ENCODE measurements at places on chromosomes 3 and 15.

DNA sequence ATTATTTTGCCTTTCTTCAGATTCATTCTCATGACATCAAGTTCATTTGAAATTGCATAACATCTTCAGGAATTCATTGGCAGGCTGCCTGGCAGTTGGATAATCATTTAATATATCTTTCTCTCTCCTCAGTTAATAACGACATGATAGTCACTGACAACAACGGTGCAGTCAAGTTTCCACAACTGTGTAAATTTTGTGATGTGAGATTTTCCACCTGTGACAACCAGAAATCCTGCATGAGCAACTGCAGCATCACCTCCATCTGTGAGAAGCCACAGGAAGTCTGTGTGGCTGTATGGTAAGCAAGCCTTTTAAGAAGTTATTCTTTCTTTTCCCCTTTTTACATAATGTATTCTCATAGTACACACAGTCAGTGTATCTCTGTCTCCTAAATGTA lies 38.2 kb downstream of the TGFBR2 start:
- no peak for DNase-seq

DNA sequence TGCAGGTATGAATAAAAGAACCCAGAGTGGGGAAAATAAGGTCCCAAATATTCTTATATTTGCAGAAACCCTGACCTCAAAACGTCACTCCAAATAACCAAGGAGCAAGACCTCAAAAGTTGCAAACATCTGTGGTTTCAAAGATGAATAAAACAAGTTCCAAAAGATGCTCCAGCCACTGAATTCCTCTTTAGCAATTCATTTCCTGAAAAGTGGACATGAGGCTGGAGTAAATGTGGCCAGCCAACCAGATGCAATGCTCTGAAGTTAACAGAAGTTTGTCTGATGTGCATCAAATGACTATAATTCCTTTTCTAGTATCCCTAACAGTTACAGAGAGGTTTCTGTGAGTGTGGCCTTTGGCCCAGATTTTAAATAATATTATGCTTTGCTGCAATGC lies 71.2 kb upstream of the WNT5A start:
- DNase-seq, result no peak

DNA sequence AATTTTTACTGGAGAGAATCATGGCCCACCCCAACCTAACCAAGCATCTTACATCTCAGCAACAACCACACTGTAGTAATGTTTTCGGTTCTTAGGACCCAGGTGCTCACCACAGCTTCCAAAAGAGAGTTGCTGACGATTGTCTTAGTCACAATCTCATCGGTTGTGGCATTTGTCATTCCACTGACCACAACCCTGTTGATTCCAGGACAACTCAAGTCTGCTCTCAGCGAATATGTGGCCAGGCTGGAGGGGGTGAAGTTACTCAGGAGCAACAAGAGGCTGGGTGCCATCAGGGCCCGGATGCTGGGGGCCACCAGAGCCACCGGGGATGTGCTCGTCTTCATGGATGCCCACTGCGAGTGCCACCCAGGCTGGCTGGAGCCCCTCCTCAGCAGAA lies 25.9 kb downstream of the GALNT15 start:
- no peak for DNase-seq

DNA sequence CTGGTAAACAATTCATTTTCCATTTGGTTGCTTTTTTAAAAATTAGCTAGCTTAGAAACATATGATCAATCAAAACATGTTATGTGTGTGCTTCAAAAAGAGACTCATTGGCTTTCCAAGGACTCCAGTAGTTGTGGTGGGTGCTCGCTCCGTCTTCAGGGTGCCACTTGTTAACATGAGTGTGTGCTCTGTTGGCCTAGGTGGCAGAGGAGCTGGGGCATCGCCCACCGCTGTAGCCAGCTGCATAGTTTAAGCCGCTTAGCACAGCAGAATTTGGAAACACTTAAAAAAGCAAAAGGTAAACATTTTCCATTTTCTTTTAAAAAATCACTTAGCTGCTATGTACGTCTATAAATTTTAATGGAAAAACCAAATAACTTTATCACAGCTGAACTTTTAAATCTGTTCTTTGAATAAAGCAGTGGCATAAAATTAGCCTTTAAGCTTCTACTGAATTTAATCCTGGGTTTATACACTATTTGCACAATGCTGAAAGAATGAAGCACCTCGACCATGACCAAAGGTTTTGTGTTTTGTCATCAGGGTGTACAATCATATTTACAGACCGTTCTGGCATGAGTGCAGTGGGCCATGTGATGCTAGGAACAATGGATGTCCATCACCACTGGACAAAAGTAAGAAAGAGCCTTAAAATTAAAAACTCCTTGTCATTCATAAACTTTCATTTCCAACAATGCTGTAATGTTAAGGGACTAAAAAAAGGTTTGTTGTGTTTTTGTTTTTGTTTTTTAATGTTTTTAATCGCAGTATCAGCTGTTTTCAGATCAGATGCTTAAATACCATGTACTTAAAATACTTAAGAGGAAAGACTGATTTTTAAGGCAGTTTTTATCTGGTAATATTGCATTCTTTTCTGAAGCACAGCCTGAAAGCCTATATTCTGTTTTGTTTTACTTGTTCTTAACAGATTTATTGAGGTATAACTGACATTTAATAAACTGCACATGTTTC lies 57.9 kb downstream of the TCAIM start:
- no peak for DNase-seq

DNA sequence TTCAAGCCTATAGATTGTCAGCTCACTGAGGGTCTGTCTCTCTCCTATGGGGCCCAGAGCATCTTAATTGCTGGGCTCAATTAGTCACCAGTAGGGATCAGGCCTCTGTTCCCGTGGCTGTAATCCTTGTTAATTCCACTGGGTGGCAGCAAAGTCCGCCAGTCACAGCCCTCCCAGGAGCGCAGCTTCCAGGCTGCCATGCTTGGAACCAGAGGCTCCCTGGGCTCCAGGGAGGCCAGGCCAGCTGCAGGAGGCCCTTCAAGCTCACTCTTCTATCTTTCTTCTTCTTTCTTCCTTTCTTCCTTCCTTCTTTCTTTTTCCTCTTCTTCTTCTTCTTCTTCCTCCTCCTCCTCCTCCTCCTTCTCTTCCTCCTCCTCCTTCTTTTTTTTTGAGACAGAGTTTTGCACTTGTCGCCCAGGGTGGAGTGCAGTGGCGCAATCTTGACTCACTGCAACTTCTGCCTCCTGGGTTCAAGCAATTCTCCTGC lies 14.4 kb downstream of the RNU5B-1 start:
- peak; percentile 33 for DNase-seq

- DNase-seq, result peak; percentile 20
These were observed 25.2 kb downstream of the GOLGA6D start for GRCh38 chr15:75307778-75308390.

- no peak for DNase-seq
These were observed 299.5 kb downstream of the GAP43 start for GRCh38 chr3:115922681-115923347.

DNA sequence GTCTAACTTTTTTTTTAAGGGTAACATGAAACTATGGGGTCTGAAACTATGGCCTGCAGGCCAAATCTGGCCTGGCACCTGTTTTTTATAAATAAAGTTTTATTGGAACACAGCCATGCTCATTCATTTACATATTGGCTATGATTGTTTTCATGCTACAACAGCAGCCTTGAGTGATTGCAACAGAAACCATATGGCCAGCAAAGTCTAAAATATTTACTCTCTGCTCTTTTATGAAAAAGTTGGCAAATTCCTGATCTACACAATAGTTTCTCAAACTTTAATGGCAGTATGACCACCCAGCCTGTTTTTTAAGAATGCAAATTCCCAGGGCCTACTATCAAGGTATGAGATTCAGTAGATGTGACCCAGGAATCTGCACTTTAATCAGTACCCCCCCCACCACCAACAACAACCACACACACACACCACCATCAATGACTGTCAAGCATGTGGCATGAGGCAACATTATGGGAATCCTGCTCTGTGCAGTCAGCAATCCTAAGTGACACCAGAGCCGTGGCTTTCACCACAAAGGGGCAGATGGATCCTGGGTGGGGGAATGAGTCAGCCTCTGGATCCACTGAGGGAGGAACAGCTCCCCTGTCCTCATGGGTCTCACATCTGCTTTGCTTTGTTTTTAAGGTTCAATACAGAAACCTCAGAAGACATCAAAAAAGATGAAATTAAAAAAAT lies 142.8 kb downstream of the NTRK3 start:
- no peak for DNase-seq

- DNase-seq, result no peak
These were observed 8.1 kb downstream of the SPATA12 start for GRCh38 chr3:57068437-57069089.

DNA sequence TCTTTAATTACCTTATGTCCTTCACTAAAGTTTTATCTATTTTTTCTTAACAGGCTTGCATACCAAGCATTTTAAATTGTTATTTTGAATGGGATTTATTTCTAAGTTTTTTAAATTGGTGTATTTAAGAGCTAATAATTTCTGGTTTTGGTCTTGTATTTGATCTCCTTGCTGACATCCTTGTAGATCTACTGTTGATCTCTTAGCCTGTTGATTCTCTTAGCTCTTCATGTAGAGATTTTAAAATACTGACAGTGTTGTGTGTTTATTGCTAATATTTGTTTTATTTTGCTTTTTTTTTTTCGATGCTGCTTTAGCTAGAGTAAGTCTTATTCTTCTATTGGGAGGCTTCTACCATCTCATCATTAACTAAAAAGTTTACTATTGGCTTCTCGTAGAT lies 65.5 kb downstream of the PLCL2 start:
- no peak for DNase-seq

- DNase-seq, result no peak
These were observed 3.5 kb downstream of the TBC1D5 start for GRCh38 chr3:17738921-17739320.

- no peak for DNase-seq
These were observed 37.9 kb downstream of the CLK3 start for GRCh38 chr15:74653426-74654102.

- no peak for DNase-seq
These were observed 45.4 kb downstream of the GRK7 start for GRCh38 chr3:141808586-141808985.

DNA sequence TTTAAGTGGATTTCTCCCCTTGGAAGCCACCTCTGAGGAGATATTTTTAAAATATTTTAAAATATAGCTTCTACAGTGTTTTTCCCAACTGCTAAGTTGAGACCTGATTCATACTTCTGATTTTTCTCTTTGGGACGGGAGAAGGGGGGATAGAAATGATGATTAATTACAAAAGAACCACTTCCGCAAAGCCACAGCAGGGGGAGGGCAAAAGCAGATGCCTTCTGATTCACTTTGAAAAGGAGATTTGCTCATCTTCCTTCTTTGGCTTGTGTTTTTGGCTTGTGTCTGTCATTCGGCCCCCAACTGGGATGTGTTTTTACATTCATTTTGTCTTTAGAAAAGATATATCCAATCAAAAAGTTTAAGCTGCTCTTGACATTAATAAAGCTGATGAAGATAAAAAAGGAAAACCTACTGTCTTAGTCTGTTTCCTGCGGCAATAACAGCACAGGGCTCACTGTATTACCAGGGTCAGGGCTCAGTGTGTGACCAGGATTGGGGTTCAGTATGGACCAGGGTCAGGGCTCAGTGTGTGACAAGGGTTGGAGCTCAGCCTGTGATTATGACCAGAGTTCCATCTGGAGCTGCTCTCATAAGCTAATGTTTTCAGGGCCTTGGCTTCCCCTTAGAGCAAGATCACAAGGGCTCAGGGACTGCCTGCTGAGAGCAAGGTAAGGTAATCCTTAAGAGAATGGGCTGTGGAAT lies 223.2 kb downstream of the MTHFS start:
- DNase-seq, result no peak

- no peak for DNase-seq
These were observed 146.2 kb upstream of the PTPRG start for GRCh38 chr3:61415201-61415600.

DNA sequence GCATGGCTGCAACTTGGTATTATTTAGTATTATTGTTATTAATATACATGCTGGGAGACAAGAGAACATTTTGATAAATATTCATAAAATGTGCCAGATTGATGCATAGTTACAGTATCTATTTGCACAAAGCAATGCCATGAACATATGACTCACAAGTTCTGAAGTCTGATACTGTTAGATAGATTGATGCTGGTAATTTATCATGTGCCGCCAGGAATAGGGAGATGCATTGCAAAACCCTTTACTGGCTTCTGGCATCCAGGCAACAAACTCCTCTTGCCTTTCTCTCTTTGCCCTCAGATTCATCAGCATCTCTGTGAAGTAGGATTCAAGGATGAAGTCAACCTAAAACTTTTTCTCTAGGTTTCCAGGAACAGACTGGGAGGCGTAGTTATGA lies 41.0 kb upstream of the SLC25A26 start:
- no peak for DNase-seq

GRCh38 chr3:50154476-50154839 lies 666 bp upstream of the SEMA3F start:
- DNase-seq, result no peak

GRCh38 chr15:89964232-89964954 lies 36.7 kb upstream of the ZNF710 start:
- DNase-seq, result no peak

GRCh38 chr3:74353039-74353438 lies 261.4 kb downstream of the CNTN3 start:
- no peak for DNase-seq

Measured in NCI-H1930 (cell line).